ENCODE measurements at places on chromosomes 3 and 15.

DNA sequence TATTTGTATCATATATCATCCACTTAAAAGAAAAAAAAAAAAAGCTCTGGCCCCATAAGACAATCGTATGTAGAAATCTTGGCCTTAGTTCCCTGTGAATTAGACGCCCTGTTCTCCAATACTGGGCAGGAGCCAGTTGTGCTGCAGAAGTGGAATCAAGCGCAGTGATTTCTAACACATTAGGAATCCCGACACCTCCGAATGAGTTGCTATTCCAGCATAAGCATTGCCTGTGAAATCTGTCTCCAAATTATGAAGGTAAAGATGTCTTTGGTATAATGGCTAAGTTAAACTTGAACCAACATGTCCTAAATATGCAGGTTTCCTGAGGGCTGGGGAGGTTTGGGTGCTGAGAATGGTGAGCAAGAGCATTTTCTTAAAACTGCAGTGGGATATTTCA, 199.4 kb upstream of the ARRDC4 start:
- no peak for DNase-seq

GRCh38 chr3:24047513-24047912, 102.4 kb downstream of the NR1D2 start:
- DNase-seq, result no peak

- DNase-seq, result no peak
Measured at GRCh38 chr3:1499694-1500093, 406.9 kb downstream of the CNTN6 start.

- no peak for DNase-seq
Measured at GRCh38 chr3:119140466-119140865, 5.5 kb upstream of the TEX55 start.

DNA sequence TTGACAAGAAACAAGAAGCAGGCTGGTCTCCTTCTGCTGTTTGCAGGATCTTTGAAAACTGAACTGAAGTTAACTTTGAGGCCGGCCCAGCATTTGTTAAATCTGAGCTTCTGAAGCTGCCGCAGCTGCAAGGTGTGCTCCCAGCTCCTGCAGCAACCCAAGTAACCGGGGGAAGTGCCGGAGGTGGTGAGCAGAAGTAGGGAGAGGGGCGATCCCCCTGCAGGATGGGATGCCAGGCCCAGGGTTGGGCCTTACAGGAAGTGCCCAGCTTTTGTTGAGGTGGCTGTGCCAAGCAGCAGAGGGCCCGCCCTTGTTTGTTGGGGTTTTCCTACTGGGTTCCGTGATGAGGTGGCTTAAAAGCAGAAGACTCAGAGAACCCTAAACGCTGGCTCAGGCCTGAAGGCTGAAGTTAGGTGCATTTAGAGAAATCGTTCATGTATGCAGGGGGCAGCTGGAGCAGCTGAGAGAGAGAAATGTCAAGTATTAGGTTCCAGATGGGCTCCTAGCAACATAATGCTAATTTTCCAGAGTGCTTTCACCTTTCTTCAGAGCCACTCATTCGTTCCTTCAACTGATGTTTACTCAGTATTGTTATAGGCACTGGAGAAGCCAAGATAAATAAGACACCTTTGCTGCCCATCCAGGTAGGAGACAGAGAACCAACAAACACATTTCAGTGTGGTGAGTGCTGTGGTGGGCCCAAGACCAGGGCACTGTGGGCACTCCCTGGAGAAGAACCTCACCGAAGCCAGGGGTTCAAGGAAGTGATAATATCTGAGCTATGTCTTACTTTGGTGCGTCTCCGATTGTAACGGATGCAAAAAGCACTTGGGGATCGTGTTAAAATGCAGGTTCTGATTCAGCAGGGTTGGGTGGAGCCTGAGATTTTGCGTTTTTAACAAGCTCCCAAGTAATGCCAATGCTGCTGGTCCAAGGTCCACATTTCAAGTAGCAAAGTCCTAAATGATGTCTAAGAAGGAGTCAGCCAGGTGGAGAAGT, 42.2 kb upstream of the PLCL2 start:
- peak; percentile 60 for DNase-seq

DNA sequence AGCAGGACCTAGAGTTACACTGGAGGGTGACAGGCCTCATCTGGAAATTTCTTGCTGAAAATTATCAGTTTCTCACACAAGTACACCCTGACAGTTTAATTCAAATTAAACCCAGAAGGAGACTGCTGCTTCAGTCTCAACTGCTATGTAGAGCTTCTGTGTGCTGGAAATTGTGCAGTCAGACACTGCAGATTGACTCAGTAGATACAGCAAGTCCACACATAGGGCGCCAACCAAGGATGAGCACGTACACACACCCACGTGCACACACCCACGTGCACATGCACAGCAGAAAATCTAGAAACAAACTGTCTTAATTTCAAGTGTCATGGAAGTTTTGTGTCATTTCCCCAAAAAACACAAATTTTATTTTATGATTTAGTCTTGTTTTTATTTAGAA, 192.9 kb downstream of the PDE8A start:
- no peak for DNase-seq

GRCh38 chr15:63226966-63227401, 37.6 kb downstream of the RAB8B start:
- DNase-seq, result no peak

DNA sequence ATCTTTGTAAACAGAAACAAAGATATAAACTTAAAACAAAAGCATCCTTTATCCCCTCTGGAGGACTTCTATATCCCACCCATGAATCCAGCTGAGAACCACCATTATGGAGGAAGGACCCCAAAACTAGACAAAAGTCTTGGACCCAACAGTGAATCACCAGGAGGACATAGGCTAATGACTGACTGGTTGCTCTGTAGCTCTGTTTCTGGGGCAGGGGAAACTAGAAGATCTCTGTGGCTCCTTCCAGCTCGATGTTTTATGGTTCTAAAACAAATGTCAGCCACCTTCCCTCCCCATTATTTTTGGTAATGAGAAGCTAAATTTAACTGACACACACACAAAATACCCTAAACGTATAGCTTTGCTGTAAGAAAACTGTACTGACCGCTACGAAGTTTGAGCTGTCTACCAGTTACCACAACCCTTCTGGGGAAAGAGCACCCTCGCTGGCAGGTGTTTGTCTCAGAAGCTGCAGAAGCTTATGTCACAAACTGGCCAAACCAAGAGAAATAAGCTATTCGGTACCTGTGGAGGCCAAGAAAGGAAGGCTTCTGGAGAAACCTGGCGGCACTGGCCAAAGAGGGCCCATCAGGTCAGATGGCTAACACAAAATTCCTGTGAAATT, 36.4 kb downstream of the MB21D2 start:
- DNase-seq, result no peak

DNA sequence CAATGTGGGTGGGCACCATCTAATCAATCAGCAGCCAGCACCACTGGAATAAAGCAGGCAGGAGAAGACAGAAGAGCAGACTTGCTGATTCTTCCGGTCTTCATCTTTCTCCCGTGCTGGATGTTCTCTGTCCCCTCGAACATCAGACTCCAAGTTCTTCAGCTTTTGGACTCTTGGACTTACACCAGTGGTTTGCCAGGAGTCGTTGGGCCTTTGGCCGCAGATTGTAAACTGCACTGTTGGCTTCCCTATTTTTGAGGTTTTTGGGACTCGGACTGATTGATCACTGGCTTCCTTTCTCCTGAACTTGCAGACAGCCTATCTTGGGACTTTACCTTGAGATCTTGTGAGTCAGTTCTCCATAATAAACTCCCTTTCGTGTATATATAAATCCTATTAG, 292.8 kb downstream of the BCHE start:
- DNase-seq, result no peak

DNA sequence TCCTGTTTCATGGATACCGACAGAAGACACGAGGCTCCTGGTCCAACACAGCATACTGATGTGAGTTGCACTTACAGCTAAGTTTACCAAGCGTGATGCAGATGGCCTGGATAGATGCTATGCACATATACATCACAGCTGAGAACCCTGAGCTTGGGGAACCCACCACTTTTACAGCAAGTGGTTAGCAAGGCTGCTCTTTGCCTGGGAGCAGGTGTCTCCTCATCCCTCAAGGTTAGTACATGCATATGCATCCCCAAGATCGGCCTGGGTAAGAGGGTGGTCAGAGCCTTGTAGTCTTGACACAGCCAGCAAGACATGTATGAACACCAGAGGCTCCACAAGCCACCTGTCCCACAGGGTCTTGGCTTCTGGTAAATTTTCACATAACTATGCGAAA, 28.3 kb downstream of the LRRC2 start:
- no peak for DNase-seq

- no peak for DNase-seq
Measured at GRCh38 chr15:38843051-38843501, 278.5 kb upstream of the RASGRP1 start.

GRCh38 chr3:56997675-56998074, 62.8 kb upstream of the SPATA12 start:
- DNase-seq, result no peak

DNA sequence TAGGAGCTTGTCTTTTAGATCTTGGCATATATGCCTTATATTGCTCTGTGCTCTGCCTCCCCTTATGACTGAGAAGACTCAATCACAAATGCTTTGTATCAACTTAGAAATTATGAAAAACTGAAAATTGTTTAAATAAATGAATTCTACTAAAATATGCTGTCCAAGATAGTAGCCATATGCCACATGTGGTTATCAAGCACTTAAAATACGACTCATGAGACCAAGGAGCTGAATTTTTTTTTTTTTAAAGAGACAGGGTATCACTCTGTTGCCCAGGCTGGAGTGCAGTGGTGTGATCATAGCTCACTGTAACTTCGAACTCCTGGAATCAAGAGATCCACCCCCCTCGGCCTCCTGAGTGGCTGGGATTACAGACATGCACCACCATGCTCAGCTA, 118.3 kb downstream of the RFTN1 start:
- no peak for DNase-seq

DNA sequence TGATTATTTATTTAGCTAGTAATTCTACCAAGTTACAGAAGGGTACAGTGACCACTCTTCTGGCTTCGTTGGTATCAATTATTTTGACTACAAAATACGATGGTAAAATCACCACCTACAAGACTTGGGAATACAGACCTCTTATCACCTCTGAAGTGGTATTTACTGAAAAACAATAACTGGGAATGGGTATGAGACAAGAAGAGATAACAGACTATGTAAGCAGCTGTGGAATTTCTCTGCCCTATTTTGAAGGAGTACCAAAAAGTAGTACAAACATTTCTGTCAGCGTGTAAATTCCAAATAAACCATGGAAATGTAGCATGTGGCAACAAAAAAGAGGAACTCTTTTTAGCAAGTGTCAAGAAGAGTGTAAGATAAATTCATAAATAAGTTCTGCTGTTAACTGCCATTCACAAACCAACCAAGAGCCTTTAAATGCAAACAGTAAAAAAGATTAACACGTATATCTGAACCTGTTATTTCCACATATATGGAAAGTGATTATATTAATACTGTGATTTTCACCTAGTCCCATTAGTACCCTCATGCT, 77.0 kb upstream of the SLC12A8 start:
- DNase-seq, result no peak

DNA sequence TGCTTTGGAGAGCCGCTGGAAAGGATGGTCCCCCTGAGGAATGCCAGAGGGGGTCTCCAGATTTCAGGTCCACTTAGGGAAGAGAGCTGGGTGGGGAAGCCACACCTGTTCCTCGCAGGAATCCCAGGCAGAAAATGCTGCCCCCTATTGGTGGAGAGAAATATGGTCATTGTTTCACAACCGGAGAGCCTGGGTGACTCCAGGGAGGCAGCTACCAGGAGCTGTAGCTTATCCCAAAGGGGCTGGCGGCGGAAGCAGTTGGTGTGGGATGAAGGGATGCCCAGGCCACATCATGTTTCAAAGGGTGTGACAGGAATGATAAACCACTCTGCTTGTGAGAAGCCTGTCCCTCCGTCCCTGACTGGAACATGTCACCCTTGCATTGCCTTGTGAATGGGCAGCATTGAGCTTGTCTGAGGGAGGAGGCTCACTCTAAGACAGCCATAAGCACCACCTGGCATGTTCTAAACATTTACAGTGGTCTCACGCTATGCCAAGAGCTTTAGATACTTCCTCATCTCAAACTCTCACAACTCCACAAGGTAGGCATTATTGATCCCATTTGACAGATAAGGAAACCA, 34.5 kb downstream of the POMGNT2 start:
- no peak for DNase-seq

DNA sequence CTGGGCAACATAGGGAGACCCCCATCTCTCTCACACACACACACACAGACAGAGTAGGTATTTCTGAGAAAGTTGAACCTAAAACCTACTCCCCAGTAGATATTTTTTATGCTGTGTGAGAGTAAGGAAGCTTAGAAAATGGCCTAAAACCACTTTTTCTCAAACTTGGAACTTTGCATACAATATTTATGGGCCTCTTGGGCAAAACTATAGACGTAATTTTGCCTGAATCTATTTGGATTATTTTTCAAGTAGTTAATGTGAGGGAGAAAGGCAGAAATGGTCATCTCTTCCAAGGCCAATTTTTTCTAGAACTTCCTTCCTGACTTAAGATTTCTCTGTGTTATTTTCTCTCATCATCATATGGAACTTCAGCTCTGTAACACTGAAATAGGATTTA, 81.7 kb downstream of the ZNF609 start:
- DNase-seq, result no peak

DNA sequence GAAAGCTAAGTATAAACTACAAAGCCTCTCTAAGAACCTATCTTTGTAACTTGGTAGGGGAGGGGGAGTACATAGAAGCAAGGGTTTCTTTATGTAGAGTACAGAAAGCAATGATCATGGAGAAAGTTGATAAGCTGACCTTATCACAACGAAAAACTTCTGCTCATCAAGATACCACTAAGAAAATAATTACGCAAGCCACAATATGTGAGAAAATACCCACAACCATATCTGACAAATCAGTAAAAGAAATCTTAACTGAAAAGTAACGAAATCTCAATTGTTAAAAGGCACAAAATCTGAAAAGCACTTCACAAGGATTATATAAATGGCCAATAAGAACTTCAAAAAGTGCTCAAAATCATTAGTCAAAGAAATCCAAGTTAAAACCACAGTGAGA, 35.1 kb upstream of the RPS17 start:
- DNase-seq, result no peak

DNA sequence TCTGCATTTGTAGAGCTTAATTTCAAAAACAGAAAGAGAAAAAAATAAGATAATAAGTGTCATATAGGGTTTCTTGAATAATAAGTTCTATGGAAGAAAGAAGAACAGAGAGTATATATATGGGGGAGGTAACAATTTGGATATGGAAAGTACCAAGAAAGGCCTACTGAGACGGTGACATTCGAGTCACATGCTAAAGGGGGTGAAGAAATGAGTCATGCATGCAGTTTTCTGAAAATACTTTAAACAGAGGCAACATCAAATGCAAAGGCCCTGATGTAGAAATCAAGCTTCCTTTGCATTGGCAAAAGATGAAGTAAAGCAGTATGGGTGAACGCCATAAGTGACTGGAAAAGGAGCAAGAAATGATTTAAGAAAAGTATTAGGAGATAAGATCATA, 371.6 kb upstream of the ZNF385D start:
- no peak for DNase-seq

- DNase-seq, result no peak
Measured at GRCh38 chr15:82919231-82919886, 33.2 kb downstream of the HOMER2 start.

- no peak for DNase-seq
Measured at GRCh38 chr3:16028604-16029003, 145.9 kb upstream of the GALNT15 start.

Data from NCI-H1436 treated with DMSO at 0.1 percent for 48 hours (cell line).